Mesangial cell (primary cell): ENCODE measurements at places on chromosomes 7 and 10. TPM values are rescaled to one million over a fixed set of nuclear protein-coding genes. Genes with fewer than 3 reads are reported as not detected.

The TACC2 gene
- 14.7 TPM in 2 replicates for total RNA-seq

The EMX2 gene
- total RNA-seq = 2.3 and 7.2 TPM in 2 replicates

The TRIM50 gene
- total RNA-seq = not detected in 2 replicates

The COPS6 gene
- total RNA-seq = 64.1 and 82.9 TPM in 2 replicates

The PRSS37 gene
- total RNA-seq = not detected in 2 replicates

The UCN3 gene
- total RNA-seq = not detected in 2 replicates

The VSTM2A gene
- total RNA-seq = not detected in 2 replicates

The ZNF22 gene
- 11.8 and 17.6 TPM in 2 replicates for total RNA-seq
